ENCODE measurements at places on chromosomes 12 and 14. TPM values are rescaled to one million over a fixed set of nuclear protein-coding genes. Genes with fewer than 3 reads are reported as not detected.

GPHN gene
- 39.5 TPM for total RNA-seq

GRCh38 chr14:36870776-36871175 lies 209.1 kb downstream of the PAX9 start:
- H3K4me1 ChIP-seq: peaks cover 7% of the 10 kb centered on the region
- H3K36me3 ChIP-seq: no peaks in the 10 kb centered on the region
- DNase-seq: no peak
- H3K4me3 ChIP-seq: no peak overlapping the region
- H3K27me3 ChIP-seq: no peaks in the 10 kb centered on the region

KRT77 gene
- not detected for total RNA-seq

GRCh38 chr12:109910969-109911348 lies 10.9 kb downstream of the TCHP start:
- H3K27me3 ChIP-seq: no peaks in the 10 kb centered on the region
- H3K4me1 ChIP-seq: no peaks in the 10 kb centered on the region
- H3K4me3 ChIP-seq: no peak overlapping the region
- peak; percentile 64 for DNase-seq
- no peak overlapping the region for H3K27ac ChIP-seq

DNA sequence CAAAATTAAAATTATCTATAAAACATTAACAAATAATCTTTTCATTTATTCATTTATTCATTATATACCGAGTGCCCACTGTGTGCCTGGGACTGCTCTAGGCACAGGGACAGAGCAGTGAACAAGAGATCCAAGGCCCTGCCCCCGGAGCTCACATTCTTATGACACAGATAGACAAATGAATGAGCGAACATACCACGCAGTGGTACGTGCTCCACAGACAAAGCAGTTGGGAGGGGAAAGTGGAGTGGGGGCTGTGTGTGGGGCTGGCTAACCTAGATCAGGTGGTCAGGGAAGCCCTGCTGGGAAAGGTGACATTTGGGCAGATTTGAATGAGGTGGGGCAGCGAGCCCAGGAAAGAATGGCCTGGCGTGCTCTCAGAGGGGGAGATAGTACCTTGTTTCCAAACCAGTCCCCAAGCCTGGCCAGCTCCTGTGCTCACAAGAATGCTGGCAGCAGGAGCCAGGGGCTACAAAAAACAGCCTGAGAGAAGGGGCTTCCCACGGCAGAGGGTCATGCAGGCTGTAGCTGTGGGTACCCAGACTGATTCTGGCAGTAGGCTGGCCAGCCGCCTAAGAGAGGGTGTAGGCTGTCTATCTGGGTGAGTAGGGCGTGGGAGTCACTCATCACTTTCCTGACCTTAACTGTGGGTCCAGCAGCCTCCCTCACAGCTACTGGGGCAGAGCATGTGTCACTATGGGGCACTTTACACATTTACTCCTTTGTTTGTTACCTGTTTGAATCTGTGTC lies 57.8 kb upstream of the ACTN1 start:
- H3K4me1 ChIP-seq: peaks cover 13% of the 10 kb centered on the region
- no peak overlapping the region for H3K4me3 ChIP-seq
- H3K36me3 ChIP-seq: no peaks in the 10 kb centered on the region
- H3K27ac ChIP-seq: no peak overlapping the region

- no peaks in the 10 kb centered on the region for H3K27me3 ChIP-seq
- peaks cover 5% of the 10 kb centered on the region for H3K36me3 ChIP-seq
- H3K4me3 ChIP-seq: peak overlapping the region; percentile 88
- peaks cover 4% of the 10 kb centered on the region for H3K4me1 ChIP-seq
- no peak overlapping the region for H3K27ac ChIP-seq
Measured at GRCh38 chr12:95002754-95003153, 743 bp downstream of the NDUFA12 start.

DNA sequence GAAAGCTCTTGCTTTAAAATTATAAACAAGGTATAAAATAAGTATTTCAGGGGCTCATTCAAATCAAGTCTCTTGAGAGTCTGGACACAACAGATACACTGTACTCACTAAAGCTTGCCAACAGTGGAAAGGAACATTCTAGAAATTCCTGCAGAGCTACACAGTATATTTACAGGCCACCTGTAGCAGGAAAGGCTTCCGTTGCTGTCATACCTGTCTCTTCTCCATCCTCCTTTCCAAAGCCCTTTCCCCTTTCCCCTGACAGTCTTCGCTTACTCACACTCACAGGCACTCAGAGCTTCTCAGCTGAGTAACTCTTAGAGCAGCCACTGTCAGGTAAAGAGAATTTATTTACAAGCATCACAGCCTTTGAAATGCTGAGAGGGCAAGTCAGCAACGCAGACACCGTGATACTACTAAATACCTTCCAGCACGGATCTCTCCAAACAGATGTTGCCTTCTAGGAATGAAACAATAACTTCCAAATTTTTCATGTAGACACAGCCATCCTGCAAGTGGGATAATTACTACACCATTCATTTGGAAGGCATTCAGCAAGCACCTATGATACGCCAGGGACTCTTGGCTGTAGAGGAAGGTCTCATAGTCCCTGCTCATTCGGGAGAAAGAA lies 167.9 kb downstream of the FOXN3 start:
- H3K27ac ChIP-seq: peak overlapping the region; percentile 23
- no peaks in the 10 kb centered on the region for H3K27me3 ChIP-seq
- peak; percentile 94 for DNase-seq
- H3K36me3 ChIP-seq: no peaks in the 10 kb centered on the region

- H3K4me1 ChIP-seq: no peaks in the 10 kb centered on the region
- no peak overlapping the region for H3K4me3 ChIP-seq
- no peaks in the 10 kb centered on the region for H3K27me3 ChIP-seq
- DNase-seq: no peak
- no peaks in the 10 kb centered on the region for H3K36me3 ChIP-seq
Measured at GRCh38 chr12:3042826-3043225, 34.4 kb upstream of the TSPAN9 start.

DNA sequence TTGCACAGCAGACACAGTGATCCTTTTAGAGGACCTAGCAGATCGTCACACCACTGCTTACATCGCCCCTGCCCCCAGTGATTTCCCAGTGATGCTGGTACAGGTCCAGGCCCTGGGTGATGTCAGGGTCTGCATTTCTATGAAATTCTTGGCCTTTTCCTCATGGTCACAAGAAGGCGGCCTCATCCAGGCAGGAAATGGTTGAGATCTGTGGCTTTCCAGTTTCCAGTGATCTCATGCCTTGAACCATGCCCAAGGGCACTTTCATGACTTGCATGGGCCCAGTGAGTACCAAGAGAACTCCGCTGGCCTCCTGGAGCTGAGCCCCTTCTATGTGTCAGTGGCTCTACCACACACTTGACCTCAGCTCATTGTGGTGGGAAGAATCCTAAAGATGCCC lies 41.9 kb upstream of the BDKRB2 start:
- H3K27me3 ChIP-seq: peaks cover 13% of the 10 kb centered on the region
- no peak overlapping the region for H3K4me3 ChIP-seq
- peaks cover 8% of the 10 kb centered on the region for H3K4me1 ChIP-seq

- no peak overlapping the region for H3K27ac ChIP-seq
- H3K4me3 ChIP-seq: no peak overlapping the region
- no peaks in the 10 kb centered on the region for H3K36me3 ChIP-seq
Measured at GRCh38 chr12:94230357-94230905, 82.1 kb downstream of the PLXNC1 start.

SCN8A gene
- total RNA-seq: 12.7 TPM

CLEC9A gene
- not detected for total RNA-seq

BEST3 gene
- 0.55 TPM for total RNA-seq

DNA sequence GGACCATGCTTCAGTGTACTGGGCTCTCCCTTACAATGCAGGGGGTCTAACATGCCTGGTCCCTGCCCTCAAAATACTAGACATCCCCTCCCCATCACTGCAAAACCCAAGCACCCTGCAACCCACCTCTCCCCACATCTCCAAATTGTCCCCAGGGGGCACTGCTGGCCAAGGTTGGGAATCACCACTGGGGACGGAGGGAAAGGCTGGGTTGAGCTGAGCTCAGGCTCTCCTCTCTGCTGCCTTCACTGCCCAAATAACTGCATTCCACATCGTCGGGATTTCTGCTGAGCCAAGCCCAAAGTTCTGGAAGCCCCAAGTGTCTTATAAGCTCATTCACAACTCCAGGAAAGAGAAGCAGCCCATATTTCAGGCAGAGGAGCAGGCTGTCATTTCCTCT lies 69.6 kb downstream of the NT5DC3 start:
- DNase-seq: peak; percentile 72
- peaks cover 7% of the 10 kb centered on the region for H3K36me3 ChIP-seq
- H3K27me3 ChIP-seq: no peaks in the 10 kb centered on the region
- no peak overlapping the region for H3K4me3 ChIP-seq
- H3K4me1 ChIP-seq: no peaks in the 10 kb centered on the region

DNA sequence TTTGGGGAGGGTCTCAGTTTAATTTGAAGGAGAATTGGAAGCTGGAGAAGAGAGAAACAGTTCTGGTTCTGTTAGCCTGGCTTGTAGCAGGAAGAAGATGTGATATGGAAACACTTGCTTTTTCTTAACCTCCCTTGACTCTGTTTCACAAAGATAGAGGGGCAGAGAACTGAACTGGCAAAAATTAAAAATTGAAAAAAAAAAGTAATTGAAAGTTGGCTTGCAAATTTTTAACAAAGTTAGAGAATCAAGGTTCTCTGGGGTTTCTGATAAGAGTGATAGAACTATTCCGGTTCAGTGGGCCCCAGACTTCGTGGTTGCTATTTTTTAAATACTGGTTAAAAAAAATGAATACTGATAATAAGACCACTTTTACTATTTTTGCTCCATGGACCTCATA lies 2.8 kb downstream of the CRADD start:
- no peaks in the 10 kb centered on the region for H3K36me3 ChIP-seq
- no peak for DNase-seq
- H3K27ac ChIP-seq: no peak overlapping the region
- peaks cover 15% of the 10 kb centered on the region for H3K4me1 ChIP-seq

DNA sequence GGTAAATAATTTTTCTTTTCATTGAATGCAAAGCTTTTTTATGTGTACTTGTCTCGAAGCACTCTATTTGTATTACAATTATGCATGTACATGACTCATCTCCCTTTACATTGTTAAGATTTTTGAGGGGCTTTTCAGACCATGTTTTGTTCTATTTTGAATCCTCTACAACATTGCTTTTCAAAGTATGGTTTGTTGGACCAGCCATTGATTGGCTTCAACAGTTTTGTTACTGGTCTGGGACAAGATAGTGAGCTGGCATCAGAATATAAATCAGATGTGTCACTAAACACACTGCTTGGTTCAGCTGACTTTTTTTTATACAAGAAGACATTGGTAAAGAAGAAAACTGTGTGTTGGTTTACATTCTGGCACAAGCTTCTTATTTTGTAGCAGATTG lies 122.3 kb downstream of the MON2 start:
- H3K27me3 ChIP-seq: no peaks in the 10 kb centered on the region
- DNase-seq: peak; percentile 58
- H3K4me3 ChIP-seq: no peak overlapping the region
- H3K27ac ChIP-seq: peak overlapping the region; percentile 73
- peaks cover 21% of the 10 kb centered on the region for H3K4me1 ChIP-seq

AMN gene
- not detected for total RNA-seq

GRCh38 chr12:116368196-116369194 lies 91.0 kb upstream of the MED13L start:
- no peak for DNase-seq
- H3K27ac ChIP-seq: no peak overlapping the region
- no peaks in the 10 kb centered on the region for H3K36me3 ChIP-seq
- H3K4me3 ChIP-seq: no peak overlapping the region
- no peaks in the 10 kb centered on the region for H3K4me1 ChIP-seq
- no peaks in the 10 kb centered on the region for H3K27me3 ChIP-seq

DNA sequence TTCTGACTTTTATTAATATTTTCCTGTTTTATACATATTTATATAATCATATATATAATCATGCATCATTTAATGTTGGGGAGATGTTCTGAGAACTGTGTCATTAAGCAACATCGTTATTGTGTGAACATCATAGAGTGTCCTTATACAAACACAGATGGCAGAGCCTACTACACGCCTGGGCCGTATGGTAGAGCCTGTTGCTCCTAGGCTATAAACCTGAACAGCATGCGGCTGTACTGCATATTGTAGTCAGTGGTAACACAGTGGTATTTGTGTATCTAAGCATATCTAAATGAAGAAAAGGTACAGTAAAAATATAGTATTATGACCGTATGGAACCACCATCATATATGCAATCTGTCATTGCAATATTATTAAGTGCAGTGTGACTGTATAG lies 44.7 kb upstream of the BCL7A start:
- DNase-seq: no peak
- H3K27ac ChIP-seq: no peak overlapping the region
- no peaks in the 10 kb centered on the region for H3K4me1 ChIP-seq
- H3K27me3 ChIP-seq: no peaks in the 10 kb centered on the region
- H3K36me3 ChIP-seq: no peaks in the 10 kb centered on the region

NANOG gene
- not detected for total RNA-seq

DNA sequence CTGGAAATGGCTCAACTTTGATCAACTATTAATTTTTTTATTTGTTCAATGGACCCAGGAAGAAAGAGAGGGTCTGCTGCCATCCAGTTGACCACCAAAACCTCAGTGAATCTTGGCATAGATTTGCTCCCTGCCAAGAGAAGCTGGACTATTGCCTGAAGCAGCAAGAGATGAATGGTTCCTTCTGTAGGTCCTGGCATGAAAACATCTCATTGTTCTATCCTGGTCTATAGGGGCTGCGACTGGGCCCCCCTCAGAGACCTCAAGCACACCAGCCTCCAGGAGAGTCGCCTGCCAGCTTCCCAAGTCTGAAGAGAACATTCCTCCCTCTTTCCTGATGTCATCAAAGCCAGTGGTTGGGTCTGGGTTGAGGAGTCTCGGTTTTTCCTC lies 204.9 kb downstream of the TMX1 start:
- no peak overlapping the region for H3K4me3 ChIP-seq
- H3K27ac ChIP-seq: no peak overlapping the region
- peaks cover 56% of the 10 kb centered on the region for H3K4me1 ChIP-seq
- no peak for DNase-seq
- H3K36me3 ChIP-seq: no peaks in the 10 kb centered on the region

GRCh38 chr14:96934638-96935330 lies 137.6 kb downstream of the VRK1 start:
- H3K27me3 ChIP-seq: no peaks in the 10 kb centered on the region
- H3K27ac ChIP-seq: no peak overlapping the region
- no peaks in the 10 kb centered on the region for H3K36me3 ChIP-seq
- H3K4me1 ChIP-seq: no peaks in the 10 kb centered on the region
- no peak overlapping the region for H3K4me3 ChIP-seq

GRCh38 chr12:41441180-41441579 lies 253.1 kb downstream of the PDZRN4 start:
- no peak overlapping the region for H3K4me3 ChIP-seq
- no peak for DNase-seq
- H3K36me3 ChIP-seq: no peaks in the 10 kb centered on the region
- H3K4me1 ChIP-seq: no peaks in the 10 kb centered on the region
- no peak overlapping the region for H3K27ac ChIP-seq

DNA sequence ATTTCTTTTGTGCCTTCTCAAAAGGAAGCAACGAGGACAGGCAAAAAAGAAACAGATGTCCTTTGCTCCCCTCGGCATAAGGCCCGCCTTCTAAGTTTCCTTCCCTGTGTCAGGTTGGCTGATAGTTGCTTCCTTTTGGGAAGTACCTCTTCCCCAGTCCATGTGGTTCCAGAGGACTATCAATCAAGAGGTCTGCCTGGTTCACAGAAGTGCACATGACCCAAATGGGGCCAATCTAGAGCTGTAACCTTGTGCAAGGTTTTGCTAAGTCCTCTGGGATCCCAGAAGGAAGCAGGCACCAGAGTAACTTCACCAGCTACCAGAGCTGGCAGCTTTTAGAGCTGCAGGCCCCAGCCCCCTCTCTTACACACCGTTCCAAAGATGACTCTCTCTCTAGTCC lies 42.6 kb downstream of the TMEM63C start:
- H3K27ac ChIP-seq: no peak overlapping the region
- no peak for DNase-seq
- no peaks in the 10 kb centered on the region for H3K4me1 ChIP-seq
- no peak overlapping the region for H3K4me3 ChIP-seq
- H3K36me3 ChIP-seq: no peaks in the 10 kb centered on the region

- H3K27ac ChIP-seq: no peak overlapping the region
- peaks cover 9% of the 10 kb centered on the region for H3K27me3 ChIP-seq
- no peaks in the 10 kb centered on the region for H3K4me1 ChIP-seq
- DNase-seq: peak; percentile 32
Measured at GRCh38 chr14:22213120-22213519, 375.9 kb downstream of the DAD1 start.

SLC5A8 gene
- total RNA-seq: not detected
